Mucosa of gallbladder (tissue), 1 donor: ENCODE measurements at places on chromosomes 11 and 22. TPM values are rescaled to one million over a fixed set of nuclear protein-coding genes. Genes with fewer than 3 reads are reported as not detected.

DNA sequence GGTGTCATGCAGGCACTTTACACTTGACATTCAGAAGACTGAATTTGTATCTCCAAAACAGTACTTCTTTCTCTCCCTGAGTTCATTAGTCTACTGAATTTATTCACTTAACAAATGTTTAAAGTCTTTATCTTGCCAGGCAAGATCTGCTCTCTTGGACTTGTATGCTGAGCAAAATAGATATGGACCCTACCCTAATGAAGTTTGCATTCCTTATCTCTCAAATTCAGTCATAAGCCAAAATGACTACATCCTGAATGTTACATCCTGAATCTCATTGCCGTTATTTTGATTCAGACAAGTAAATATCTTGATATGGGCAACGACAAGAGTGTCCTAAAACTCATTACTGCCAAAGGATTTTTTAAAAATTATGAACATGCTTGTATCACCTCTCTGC is 29.7 kb downstream of the FAR1 start:
- no peak for DNase-seq

- DNase-seq, result no peak
Observed at GRCh38 chr11:18063125-18063524, 17.1 kb upstream of the TPH1 start.

MISFA gene
- 2.8 TPM for total RNA-seq

IL18 gene
- 34.3 TPM for total RNA-seq

MTFP1 gene
- 20.0 TPM for total RNA-seq

DNA sequence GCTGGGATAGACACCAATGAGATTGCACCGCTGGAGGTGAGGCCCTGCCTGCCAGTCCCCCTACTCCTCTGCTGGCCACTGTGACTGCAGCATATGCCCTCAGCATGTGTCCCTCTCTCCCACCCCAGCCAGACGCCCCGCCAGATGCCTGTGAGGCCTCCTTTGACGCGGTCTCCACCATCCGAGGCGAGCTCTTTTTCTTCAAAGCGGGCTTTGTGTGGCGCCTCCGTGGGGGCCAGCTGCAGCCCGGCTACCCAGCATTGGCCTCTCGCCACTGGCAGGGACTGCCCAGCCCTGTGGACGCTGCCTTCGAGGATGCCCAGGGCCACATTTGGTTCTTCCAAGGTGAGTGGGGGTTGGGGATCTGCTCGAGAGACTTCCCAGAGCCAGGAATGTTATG is 5.7 kb upstream of the SMARCB1 start:
- DNase-seq, result no peak

GRCh38 chr11:114215428-114215827 is 80.8 kb upstream of the NNMT start:
- DNase-seq, result no peak

- no peak for DNase-seq
Observed at GRCh38 chr11:11108026-11108425, 245.0 kb downstream of the CSNK2A3 start.

SDHAF2 gene
- 39.8 TPM for total RNA-seq

GRCh38 chr11:128624269-128625175 is 37.2 kb upstream of the ETS1 start:
- no peak for DNase-seq

CPT1A gene
- total RNA-seq, result 102 TPM

DNA sequence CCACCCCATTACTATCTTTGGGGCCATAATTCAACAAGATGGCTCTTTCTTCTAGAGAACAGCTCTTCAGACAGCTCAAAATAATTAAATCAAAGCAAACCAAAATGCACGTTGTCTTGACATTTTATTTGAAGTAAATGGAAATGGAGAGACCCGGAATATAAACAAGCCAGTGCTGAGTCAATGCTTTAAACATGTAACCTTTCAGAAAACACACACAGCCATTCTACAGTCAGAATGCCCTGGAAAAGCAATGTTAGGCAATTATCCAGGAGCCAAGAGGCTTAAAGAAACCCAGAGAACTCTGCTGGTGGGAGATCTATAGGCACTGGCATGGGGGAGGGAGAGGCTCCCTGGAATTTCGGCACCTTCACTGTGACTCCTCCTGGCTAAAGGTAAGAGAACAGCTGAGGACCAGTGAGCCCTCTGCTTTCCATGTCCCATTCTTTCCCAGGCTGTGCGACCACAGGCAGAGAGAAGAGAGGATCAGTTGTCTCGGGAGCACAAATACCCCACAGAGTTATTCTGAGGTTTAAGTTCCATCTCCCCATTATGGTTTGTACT is 254.0 kb upstream of the CCDC90B start:
- DNase-seq, result no peak

DNA sequence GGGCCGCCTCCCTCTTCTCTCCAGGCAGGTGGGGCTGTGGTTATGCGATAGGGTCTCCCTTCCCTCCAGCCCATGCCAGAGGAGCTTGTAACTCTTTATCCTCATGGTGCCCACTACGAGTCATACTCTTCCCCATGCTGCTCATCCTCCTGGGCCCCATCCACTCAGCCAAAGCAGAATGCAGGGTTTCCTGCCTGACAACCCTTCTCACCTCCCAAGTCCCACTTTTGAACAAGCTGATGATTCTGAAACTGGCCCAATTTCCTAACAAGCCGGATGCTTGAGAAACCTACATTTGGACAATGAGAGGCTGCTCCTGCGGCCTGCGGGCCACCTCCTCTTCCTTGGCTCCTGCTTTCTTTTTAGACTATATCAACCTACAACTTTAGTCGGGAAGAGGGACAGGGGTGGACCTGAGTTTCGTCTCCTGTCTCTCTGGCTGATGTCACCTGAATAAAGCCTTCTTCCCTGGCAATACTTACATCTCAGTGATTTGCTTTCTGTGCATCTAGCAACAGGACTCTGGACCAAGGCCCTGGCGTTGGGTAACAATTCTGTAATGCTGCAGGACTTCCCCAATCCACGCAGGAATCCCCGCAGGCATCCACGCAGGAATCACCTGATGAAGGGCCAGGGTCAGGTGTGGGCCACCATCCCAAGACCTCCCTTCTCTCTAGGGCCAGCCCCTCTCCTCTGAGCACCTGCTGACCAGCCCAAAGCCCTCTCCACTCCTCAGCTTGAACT is 1.5 kb upstream of the NDUFS8 start:
- DNase-seq, result no peak

ACRV1 gene
- not detected for total RNA-seq

- DNase-seq, result no peak
Observed at GRCh38 chr11:92707173-92707619, 262.3 kb upstream of the MTNR1B start.
